Right renal pelvis (tissue), 4 donors: ENCODE measurements at places on chromosomes 1 and 21. TPM values are rescaled to one million over a fixed set of nuclear protein-coding genes. Genes with fewer than 3 reads are reported as not detected.

GRCh38 chr21:24025101-24025500 lies 1582.2 kb downstream of the MRPL39 start:
- no peak for DNase-seq

NID1 gene
- polyA plus RNA-seq: 215 TPM

DNA sequence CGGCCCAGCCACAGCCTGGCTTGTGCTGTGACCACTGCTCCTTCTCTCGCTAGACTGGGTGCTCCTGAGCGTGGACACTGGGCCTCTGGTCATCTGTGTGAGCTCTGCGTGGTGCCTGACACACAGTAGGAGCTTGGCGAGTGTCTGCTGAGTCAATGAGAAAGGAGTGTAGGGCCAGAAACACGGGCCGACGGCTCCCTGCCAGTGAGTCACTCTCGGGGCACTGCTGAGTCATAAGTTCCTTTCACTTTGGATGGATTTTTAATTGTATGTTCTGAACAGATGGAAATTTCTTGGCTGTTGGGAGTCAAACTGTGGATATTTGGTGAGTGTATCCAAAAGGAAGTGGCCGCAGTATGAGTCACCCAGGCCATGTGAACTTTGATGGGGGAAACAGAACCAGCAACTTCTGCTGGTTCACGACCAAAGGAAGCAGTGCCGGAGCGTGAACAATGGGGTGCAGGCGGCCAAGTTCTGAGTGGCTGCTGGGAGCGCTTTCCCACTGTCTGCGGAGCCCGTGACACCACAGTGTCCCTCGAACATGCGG lies 41.0 kb upstream of the COL18A1 start:
- DNase-seq: no peak

- no peak for DNase-seq
Measured at GRCh38 chr1:38579056-38579455, 280.5 kb downstream of the RRAGC start.

CTTNBP2NL gene
- polyA plus RNA-seq: 47.2 TPM

DNA sequence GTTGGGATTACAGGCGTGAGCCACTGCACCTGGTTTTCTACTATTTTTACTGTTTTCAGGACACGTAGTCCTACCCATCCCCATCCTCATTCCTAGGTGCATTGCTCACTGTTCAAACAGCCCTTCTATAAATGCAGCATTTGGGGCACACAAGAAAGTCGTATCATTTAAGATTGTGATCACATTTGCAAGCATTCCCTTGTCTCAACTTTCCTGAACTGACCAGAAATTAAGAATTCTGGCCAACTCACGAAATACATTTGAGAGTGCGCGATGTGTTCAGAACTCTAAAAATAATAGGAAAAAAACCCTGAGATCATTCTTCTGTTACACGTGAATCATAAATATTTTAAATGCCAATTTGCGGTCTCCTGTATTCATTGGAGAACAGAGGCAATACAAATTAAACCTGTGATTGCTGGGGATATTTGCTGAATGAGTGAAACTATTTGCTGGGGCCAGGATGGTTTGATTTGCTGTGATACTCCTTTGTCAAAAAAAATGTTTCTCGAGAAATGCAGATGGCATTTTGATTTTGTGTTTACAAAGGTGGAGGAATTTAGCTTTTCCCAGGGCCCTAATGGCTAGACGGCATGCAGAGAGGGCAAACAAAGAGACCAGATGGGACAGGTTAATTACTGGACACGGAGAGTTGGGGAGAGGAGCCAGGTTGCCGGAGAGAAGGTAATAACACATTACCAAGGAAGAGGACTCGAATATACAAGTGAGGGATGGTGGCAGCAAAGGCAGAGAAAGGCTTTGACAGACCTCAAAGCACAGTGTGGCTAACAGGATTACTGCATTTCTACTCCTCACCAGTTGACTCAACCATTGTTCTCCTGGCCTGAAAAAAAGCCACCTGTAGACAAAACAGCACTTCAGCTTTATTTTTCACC lies 38.4 kb downstream of the STPG1 start:
- DNase-seq: no peak

BTBD8 gene
- 6.0 TPM for polyA plus RNA-seq

- no peak for DNase-seq
Measured at GRCh38 chr1:24925082-24925779, 4.8 kb downstream of the RUNX3 start.

- DNase-seq: no peak
Measured at GRCh38 chr1:27602462-27603308, 1.3 kb downstream of the AHDC1 start.

DNA sequence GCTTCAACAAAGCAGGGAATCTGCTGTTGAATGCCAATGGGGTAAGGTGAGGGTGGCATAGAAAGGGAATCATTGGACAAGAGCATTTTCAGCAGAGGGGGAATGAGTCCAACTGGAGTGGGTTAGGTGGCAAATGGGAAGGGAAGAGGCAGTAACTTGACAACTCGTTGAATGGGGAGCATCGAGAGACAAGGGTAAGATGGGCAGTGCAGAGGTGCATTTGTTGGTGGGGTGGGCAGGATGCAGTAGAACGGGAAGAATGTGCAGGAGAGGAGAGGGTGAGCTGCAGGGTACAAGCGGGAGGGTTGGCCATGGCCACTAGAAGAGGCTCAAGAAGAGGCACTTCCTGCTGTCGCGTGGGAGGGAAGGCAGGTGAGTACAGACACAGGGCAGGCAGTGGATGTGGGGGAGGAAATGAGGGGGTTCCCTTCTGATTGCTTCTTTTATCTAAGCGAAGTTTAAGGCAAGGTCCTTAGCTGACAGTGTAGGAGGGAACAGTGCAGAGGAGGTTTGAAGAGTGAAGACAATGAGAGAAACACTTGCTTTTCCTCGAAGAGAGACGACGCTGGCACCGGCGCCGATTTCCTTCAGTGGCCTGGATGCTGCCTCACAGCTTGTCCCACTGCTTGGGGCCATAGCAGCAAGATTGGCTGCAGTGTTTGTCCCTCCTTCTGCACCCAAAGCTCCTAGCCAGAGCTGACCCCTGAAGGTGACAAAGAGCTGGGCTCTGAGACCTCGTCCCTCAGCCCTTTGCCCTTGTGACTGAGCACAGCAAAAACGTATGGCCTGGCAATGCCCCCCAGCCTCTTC lies 3.2 kb upstream of the IKBKE start:
- no peak for DNase-seq

DNA sequence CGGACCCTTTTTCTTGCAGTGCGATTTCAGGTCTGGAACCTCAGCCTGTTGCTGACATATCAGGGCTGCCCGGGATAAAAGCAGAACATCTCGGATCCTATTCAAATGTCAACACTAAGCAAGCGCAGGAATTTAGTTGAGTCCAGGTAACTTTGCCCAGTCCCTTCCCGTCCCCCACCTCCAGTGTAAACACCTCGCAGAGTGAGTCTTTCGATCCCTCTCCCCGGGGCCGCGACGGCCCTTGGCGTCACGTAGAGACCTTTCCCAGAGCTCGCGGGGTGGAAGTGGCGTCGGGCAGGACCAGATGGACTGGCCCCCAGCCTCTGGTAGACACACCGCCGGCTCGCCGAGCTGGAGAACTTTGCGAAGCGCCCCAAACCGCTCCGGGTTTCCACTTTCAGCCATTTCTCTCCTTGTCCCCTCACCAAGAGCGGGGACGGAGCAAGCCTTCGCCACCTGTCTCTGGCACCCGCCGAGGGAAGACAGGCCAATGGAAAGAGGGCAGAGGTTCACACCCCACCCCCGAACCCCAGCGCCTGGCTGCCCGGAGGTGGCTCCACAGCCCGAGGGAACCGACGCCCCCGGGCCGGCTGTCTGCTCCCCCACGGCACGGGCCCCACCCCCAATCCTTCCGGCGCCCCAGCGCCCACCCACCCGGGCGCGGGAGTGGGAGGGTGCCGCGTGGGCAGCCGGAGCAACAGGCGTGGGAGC lies 570 bp downstream of the KCND3 start:
- no peak for DNase-seq

RNU11 gene
- polyA plus RNA-seq: not detected

ALPL gene
- 34.2 TPM for polyA plus RNA-seq

GRCh38 chr21:21714426-21714825 lies 716.2 kb downstream of the NCAM2 start:
- DNase-seq: no peak

GRCh38 chr1:32733582-32734321 lies 31.2 kb upstream of the SYNC start:
- no peak for DNase-seq

GRCh38 chr1:71196685-71197084 lies 115.8 kb upstream of the ZRANB2 start:
- DNase-seq: no peak

HFM1 gene
- 8.0 TPM for polyA plus RNA-seq

DNA sequence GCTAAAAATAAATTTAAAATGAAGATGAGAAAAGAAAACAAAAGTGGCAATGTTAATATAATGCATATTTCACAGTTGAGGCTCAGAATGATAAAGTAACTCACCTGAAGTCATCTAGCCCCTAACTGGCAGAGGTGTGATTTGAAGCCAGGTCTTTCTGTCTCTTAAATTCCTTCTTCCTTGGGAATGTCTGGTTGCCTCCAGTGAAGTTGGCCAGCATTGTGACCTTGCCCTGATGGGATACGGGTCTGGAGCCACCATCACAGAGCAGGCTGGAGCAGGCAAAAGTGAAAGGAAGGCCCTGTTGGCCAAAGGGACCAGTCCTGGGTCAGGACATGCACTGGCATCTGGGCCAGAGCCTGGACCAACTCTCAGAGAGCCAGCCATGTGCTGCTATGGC lies 111.7 kb downstream of the EPHB2 start:
- no peak for DNase-seq

DNA sequence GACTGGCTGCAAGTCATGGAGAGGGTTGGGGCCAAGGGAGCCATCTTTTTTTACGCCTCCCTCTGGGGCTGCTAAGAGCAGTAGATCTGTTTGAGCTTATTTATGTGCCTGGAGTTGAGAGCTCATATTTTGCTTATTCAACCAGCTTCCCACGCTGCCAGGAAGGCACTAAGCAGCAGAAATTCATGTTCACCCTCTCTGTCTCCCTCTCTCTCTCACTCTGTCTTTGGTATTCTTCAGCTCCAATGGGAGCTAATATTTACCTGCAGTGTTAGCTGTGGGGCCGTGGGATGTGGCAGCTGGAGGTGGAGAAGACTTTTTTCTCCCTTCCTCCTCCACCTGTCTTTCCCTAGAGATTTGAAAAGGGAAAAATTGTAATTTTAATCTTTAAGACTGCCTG lies 26.8 kb upstream of the CACNA1E start:
- DNase-seq: no peak

DNA sequence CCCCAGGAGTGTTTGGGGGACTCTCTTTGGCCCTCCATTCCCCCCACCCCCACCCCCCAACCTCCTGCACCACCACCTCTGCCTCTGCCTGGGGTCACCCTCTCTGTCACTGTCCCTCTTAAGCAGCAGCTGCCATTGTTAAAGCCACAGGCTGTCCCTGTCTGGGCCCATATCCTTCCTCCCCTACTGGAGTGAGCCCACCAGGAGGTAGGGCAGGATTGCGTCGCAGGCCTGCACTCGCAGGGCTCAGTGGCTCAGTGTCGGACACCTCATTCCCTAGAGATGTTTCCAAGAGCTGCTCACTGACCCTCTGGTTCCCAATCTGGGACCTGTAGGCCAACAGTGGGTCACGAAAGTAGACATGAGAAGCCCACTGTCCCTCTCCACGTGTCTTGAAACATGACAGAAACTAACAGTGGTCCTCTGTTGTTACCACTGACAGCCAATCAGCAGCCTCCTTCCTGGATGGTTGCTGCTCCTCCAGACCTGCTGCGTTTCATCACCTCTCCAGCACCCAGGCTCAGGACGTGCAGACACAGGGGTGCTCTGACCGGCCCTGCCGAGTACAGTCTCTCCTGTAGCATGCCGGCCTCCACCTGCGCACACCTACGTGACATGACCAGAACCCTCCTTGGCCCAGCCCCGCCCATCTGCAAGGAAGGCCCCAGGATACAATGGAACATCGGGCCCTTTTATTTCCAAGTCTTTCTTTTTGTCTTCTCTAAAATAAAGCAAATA lies 7.7 kb downstream of the PRDM15 start:
- no peak for DNase-seq

DNA sequence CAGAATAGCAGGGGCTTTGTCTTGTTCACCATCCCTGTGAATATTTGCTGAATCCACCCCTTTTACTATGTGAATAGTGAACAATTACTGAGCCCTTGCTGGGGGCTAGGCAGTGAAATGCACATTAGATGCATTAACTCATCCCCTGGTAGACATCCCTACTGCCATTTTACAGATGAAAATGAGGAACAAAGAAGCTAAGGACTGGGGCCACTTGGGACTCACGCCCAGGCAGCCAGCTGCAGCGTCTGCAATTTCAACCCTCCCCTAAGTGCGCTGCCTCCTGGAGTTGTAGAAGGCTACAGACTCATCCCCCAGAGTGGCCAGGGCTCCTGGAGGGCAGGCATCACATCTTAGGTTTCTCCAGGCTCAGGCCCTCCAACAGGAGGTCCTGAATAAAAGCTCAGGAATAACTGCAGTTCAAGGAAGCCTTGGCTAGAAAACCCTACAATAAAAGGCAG lies 31.6 kb downstream of the CAPZB start:
- no peak for DNase-seq

SYT11 gene
- 22.8 TPM for polyA plus RNA-seq
